Fibroblast of skin of scalp (primary cell): ENCODE measurements at places on chromosomes 7 and 10.
A peak's percentile ranks its signal among the peaks of the same experiment; 100 is the strongest.

GRCh38 chr7:92987538-92987937, 130.2 kb downstream of the SAMD9 start:
- DNase-seq: peak; percentile 58

DNA sequence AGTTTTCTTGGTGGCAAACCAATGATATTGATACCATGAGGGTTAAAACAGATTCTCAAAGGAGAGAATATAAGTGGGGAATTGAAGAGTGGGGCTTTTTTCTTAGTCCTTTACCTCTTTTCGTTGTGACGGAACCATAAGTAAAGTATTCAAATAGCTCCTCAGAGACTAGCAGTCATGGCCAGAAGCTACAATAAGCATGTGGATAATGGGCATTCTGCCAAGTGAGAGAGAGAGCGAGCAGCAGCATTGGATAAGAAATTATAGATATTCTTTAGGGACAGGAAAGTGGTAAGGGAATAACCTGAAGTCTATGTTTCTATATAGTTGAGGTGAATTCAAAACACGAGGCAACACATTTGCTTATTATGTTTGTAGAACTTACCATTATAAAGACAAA, 235.1 kb downstream of the SEMA3E start:
- peak; percentile 35 for DNase-seq

- peak; percentile 2 for DNase-seq
These were observed 909.7 kb downstream of the DNAJB9 start for GRCh38 chr7:109479388-109479787.

GRCh38 chr7:3162289-3162688, 118.6 kb upstream of the CARD11 start:
- no peak for DNase-seq

DNA sequence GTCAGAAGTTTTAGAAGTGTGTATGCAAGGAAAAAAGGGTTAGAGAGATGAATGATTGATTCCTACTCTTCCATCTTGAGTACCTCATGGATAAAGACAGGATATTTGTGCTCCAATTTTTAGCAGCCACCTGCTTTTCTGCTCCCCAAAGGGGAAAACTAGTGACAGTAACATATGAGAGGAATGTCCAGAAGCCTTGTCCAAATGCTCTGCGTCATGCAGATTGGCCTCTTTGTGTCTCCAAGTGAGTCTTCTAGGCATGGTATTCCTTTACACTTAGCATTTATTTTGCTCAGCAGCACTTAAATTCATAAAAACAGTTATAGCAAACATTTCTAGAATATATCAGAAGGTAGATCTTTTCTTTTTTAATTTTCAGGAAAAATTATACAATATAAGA, 306.8 kb downstream of the CNTNAP2 start:
- no peak for DNase-seq

DNA sequence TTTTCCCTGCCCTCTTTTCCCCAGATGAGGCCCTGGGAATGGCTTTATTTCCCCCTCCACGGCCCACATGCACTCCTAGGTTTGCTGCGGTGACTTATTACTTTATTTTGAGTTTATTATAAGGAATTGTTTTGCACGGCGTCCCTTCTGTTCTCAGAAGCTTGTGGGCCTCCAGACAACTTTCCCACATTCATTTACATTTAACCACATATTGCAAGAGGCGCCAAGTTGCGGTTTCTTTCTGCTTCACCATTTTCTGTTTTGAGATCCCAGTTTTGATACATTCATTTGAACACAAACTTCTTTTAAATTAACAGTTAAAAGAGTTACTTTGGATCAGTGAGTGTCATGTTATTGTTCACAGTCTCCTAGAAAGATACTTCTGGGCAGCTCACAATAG, 532.5 kb upstream of the MGMT start:
- DNase-seq: no peak

- no peak for DNase-seq
These were observed 42.9 kb upstream of the TOMM7 start for GRCh38 chr7:22865602-22865960.

DNA sequence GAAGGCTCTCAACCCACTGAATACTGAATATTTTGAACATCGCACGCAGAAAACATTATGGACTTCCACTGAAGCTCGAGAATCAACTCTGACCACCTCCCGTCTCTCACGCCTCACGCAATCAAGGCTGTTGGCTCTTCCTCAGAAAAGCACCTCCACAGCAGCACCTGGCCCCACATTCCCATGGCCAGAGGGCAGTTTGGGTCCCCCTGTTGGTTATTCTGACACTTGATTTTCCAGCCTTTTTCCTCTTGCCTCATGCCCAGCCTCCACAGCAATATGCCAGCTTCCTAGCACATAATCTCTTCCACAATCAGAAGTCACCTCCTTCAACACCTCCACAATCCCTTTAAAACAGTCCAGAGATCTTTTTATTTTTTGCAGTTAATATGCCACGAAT, 55.9 kb downstream of the SVOPL start:
- no peak for DNase-seq

GRCh38 chr7:31935124-31936054, 134.8 kb downstream of the PDE1C start:
- DNase-seq: no peak

- no peak for DNase-seq
These were observed 9.0 kb upstream of the COMTD1 start for GRCh38 chr10:75244487-75245353.

DNA sequence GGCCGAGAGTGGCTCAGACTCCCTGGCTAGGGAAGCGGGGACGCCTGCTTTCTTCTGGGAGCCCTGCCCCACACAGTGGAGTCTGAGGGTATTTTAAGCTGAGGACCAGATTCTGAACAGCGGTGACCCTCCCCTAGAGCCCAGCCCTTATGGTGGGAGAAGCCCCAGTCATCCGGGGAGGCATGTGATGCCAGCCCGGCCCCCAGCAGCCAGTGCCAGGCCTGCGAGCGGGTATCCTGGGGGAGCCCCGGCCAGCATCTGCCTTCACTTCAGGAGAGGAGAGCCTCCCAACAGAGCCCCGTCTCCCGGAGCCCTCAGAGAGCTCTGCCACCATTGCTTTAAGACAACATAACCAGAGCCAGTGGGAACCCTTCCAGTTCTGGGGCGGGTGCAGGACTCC, 41.5 kb upstream of the DNAJB6 start:
- no peak for DNase-seq

DNA sequence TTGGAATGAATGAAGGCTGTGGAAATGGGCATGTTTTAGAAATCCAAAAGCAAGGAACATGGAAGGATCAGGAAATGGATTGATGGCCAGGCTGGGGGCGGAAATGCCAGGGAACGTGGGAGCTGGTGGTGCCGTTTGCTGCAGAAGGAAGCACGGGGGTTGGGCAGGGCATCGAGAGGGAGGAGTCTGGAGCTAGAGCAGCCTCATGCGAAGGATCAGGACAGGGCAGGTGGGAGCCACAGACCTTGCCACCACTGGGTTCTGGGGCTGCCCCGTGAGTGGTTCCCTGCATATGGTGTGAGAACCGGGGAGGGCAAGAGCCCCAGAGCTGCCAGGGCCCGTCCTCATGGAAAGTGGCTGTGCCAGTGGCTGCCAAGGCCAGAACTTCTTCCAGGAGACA, 193.8 kb upstream of the ZNF32 start:
- DNase-seq: no peak

DNA sequence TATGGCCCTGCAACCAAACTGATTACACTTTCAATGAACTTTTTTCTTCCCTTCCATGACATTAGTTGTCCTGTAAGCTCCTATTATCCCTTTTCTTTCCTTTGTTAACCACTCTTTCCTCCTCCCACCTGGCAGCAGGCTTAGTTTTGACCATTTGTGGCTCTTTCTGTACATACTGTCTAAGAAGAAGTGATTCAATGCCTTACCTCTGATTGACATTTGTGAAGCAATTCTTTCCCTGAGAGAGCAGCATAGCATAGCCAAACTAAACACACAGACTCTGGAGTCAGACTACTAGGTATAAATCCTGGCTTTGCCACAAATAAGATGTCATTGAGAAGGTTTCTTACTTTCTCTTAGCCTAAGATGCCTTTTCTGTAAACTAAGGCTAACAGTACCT, 48.9 kb downstream of the AHR start:
- DNase-seq: peak; percentile 17

- DNase-seq: no peak
These were observed 242.1 kb upstream of the PPP1R3A start for GRCh38 chr7:114160925-114161324.

DNA sequence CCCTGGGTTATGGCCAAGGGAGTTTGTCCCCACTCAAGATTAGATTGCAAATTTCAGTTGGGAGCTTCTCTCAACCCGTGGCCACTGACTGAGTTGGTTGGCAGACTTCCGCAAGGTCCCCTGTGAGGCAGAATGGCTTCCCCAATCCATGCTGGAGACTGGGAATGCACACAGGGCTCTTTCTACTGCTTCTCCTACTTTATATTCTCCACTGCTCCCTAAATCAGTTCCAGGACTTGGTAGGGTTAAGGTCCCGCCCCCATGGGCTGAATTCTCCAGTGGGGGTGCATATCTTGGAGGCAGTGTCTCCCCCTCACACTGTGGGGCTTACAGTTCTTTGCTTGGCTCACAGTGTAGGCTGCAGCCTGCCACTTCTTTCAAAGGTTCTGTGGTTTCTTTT, 404.2 kb downstream of the PTPRN2 start:
- no peak for DNase-seq

GRCh38 chr7:46524350-46524749, 603.3 kb upstream of the IGFBP3 start:
- DNase-seq: peak; percentile 23

DNA sequence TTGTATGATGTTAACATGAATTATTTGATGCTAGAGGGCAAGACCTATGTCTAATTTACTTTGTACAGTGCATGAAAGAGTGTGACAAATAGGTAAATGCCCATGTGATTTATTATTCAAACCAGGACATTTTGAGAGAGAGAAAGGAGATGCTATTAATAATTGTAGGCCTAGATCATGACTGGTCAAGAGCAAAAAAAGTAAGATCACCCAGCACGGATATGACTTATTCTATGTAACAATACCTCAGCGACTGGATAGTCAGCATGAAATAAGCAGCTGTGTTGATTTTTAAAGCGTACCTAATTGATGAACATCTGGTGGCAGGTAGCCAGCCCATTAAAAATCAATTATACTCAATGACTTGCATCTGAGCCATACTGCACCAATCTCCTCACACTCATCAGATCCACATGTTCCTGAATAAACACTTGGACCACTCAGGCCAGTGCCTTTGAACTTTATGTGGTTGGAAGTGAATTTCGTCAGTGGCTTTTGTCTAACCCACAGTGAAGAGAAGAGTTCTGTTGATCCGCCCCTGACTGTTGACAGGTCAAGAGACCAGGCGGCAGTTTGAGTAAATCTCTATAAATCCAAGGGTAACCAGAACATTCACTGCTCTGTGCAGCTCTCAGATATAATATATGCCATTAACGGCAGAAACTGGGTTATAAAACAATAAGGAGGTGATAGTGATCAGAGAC, 435.3 kb downstream of the MDFIC start:
- peak; percentile 3 for DNase-seq

DNA sequence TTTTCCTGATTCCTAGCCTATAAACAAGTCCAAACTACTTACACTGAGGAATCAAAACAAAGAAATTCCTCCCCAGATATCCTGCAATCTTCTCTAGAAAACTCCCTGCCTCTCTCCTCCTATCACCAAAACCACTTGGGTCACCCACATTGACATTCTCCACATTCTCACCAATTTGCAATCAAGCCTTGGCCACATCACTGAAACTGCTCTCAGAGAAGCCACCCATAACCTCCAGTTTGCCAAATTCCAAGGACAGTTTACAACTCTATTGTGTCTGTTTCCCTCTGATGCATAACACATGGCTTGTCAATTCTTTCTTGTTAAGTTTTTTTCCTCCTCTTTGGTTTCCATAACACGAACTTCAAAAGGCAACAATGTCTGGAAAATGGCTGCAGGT, 233.5 kb downstream of the XPNPEP1 start:
- DNase-seq: no peak

- no peak for DNase-seq
These were observed 26.3 kb downstream of the SND1 start for GRCh38 chr7:127678337-127678736.

DNA sequence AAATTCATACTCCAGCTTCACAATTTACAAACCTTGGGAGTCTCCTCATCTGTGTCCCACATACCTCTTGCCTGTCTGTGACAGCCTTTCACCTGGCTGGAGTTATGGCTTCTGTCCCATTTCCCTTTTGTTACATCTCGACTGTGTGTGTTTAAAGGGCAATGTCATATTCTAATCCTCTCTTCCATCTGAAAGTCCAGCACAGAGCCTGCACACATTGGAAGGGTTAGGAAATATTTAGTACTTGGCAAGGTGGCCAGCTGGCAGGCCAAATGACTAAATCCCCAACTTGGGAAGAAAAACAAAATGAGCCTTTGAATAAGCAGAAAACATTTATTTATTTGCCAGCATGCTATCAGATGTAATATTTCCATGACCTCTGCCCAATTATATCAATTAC, 120.1 kb upstream of the STK17A start:
- DNase-seq: no peak

- DNase-seq: no peak
These were observed 70.0 kb upstream of the PRSS58 start for GRCh38 chr7:142327628-142328405.

DNA sequence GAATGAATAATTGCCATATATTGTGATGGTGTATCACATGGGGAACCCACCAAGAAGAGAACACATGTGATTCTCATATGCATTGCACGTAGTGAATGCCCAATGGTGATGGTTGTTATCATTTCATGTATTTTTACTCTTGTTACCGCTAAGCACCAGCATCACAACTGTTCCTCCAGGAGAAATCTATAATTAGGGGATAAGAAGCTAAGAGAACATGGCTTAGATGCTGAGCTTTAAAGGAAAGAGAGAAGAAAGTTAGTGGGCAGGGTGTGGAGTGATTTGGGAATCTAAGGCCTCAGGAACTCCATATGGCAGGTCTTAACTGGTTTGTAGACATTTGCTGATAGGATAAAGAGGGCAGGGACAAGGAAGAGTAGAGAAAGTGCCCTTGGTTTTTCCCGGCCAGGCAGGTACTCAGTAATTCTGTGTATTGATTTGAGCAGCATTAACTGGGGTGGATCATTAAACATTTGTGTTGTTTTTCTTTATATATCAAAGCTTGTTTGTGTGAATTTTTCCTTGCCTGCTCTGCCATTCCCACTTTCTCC, 145.9 kb downstream of the LRRC4 start:
- DNase-seq: no peak

- DNase-seq: no peak
These were observed 27.7 kb upstream of the TLX1 start for GRCh38 chr10:101103430-101103829.

DNA sequence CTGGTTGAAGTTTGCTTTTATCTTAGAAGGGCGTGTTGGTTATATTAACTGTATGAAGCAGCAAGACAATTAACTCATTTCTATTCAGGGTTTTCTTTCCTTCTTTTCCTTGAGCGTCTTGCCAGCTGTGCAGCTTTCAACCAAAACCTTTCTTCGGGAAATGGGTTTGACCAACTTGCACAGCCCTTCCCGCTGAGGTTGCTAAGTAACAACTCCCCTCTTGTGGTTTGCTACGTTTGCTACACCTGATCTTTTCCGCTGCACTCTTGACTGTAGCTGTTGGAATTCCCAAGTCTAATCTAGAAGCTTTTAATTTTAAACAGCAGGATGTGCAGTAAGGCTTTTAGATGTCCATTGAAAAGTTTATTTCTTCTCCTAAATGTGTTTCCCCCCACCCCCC, 116.9 kb downstream of the CDCA7L start:
- DNase-seq: no peak

- DNase-seq: no peak
These were observed 514.7 kb upstream of the KCND2 start for GRCh38 chr7:119758254-119758653.

GRCh38 chr7:37007268-37007667, 283.0 kb upstream of the AOAH start:
- DNase-seq: no peak

- no peak for DNase-seq
These were observed 225.5 kb downstream of the CHCHD3 start for GRCh38 chr7:132856416-132856815.
